ENCODE measurements at places on chromosomes 4 and X.

DNA sequence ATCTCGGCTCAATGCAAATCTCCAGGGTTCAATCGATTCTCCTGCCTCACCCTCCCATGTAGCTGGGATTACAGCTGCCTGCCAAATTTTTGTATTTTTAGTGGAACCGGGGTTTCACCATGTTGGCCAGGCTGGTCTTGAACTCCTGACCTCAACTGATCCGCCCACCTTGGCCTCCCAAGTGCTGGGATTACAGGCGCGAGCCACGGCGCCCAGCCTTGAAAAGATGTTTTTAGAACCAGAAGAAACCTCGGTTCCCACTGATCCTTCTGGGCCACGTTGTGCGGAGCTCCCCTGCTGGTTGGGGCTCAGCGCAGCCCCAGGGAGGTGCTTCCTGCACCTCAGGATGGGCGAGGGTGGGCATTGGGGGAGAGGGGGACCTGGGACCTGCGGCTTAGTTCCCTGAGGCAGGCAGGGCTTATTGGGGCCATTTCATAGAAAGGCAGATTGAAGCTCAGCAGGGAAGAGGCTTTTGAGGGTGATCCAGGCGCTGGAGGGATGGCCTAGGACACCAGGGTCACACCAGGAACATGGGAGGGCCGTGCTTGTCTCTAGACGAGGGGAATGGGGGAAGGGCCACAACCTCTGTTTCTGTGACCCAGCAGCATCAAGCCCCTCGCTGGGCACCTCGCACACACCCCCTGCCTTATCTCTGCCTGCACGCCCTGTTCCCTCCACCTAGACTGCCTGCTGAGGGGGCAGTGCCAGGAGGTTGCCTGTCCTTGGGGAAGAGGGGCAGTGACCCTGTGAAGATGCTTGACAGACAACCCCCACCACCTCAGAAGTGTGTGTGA is 6.3 kb upstream of the ADD1 start:
- DNase-seq = no peak

DNA sequence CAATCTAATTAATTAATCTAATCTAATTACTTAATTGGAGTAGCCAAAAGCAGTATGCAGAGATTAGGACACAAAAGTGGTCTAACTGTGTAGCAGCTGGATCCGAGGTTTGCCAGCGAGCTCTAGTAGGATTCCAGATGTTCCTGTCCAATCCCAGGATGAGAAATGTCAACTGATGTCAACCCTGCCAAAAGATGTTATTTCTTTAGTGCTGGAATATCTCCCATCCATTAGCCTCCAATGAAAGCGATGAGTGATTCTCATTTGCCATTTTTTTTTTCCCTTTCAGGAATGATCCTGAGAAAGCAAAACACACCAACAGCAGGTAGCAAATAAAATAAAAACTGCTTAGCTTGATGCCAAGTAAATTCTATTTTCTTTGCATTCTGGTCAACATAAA is 372.9 kb downstream of the STIM2 start:
- no peak for DNase-seq

DNA sequence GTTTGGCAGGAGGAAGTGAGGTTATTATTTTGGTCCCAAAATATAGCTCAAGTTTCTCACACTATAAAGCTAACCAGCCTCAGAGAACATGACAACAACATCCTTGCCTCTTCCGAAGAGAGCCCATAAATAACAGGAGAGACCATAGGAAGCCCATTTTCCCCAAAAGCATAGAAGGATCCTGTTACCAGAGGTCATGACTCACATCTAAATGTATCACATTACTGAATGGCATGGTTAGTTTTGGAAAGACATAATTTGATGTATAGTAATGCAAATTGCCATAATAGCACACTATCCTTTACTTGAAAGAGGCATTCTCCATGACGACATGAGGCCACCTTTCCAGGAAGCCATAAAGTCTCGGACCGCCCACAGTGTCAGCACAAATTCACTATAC is 238.8 kb upstream of the GRIA3 start:
- DNase-seq = no peak

- DNase-seq = no peak
Observed at GRCh38 chrX:14529290-14529989, at the start of gene GLRA2. TSS of gene GLRA2 (plus strand) at chrX:14529536. CDS start at chrX:14530058, 522 bp downstream.
